ENCODE measurements at places on chromosomes 3 and 15.

DNA sequence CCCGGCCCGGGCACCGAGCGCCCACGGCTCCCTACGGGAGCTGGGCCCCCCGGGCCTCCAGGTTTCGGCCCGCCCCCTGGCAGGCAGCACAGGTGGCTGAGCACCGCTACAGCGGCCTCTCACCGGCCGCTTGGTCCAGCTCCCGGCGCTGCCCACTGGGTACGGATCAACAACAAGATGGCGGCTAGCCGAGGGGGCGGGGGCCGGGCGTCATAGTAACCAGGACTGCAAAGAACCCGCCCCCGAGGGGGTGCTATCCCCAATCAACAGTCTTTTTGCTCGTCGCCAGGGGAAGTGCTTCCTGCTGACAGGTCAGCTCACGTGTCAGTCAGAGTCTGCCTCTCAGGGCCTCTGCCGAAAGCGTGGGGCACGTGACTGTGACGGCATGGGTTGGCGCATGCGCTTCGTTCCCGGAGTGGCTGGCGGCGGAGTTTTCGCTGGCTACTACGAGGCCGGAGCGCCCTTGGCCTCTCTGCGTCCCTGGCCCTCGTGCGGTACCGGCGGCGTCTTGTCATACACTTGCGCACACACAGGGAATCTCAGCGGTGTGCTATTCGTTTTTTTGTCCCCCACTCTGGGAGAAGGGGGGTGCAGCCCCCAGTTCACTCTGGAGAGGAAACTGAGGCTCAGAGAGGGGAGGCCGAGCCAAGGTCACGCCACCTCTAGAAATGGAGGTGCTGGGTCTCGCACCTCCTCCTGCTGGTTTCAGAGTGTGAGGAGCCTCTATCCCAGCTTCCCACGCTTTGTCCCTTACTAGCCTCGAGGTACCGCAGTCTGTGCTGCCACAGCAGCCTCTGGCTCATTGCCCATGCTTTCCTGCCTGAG is at the start of gene IP6K1:
IP6K1 (minus strand) TSS at position 186 of the 825 bp plus-strand sequence. CDS start 38,502 bp downstream, outside the sequence.
- DNase-seq, result peak; percentile 99

- DNase-seq, result no peak
Measured at GRCh38 chr3:114404590-114404989, 110.8 kb downstream of the TIGIT start.

DNA sequence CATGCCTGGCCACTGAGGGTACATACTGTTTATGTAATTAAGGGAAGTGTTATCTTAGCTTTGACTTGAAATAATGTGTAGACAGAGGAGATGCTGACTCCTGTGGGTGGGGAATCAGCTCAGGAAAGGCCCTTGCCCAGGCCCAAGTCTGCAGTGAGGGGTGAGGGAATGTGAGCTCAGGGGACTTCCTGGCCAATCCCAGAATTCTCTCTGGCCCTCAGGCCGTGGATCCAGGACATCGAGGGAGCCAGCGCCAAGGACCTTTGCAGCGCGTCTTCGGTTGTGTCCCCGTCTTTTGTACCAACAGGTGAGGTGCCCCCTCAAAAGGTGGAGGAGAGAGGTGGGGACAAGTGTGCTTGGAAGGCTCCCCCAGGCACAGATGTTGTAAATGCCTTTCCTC is 6.4 kb downstream of the CIB1 start:
- DNase-seq, result no peak

DNA sequence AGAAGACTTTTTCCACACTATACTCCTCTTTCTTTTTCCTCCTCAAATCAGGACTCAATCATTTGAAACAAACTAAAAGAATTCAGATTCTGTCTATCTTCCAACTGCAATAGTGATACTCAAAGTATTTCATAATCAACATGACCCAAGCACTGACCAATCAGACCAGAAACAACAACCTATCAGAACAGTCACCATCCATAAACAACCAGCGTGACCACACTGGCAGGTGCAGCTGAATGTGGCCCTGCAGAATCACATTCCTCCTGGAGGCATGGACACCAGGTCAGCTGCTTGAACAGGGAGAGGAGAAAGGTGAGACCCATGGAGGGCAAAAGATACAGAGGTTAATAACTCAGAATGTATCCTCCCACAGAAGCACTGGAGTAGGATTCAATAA is 13.3 kb downstream of the HRG start:
- no peak for DNase-seq

DNA sequence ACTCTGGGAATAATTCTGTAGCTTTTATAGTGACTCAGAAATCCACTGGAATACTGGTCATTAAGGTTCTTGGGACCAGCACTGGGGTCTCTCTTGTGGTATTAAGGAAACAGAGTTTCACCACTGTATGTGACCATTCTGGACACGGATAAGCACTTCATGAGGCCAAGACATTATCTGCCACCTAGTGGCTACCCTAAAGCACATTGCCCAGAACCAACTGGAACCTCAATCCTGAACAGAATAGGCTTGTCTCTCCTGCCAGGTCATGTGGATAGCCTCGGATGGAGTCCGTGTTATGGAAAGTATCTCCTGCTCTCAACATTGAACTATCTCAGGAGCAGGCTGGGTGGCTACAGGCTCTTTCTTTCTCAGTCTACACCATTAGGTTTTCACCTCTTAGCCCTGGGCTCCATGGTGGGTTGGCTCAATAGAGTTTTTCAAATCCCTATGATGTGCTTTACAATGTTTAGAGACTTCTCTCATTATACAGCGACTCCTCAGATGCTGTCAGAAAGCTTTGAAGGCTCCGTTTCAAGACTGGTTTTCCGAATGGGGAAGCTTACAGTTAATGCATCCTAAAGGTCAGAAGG is 167.6 kb upstream of the ST8SIA2 start:
- no peak for DNase-seq

DNA sequence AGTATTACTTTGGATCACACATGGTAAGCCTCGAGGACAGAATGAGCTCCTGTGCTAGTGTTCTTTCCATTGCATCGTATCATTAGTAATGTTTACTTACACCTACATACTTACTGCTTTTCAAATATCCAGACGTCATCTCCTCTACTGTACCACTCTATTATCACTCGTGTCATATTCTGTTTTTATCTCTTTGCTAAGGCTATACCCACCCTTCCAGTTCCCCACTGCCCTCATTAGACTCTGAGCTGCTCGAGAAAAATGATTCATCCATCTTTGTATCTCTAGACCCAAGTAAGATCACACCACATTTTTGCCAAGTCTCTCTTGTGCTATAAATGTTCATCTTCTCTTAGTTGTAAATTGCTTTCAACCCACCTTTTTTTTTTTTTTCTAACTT is 245.7 kb downstream of the TIGIT start:
- DNase-seq, result no peak

DNA sequence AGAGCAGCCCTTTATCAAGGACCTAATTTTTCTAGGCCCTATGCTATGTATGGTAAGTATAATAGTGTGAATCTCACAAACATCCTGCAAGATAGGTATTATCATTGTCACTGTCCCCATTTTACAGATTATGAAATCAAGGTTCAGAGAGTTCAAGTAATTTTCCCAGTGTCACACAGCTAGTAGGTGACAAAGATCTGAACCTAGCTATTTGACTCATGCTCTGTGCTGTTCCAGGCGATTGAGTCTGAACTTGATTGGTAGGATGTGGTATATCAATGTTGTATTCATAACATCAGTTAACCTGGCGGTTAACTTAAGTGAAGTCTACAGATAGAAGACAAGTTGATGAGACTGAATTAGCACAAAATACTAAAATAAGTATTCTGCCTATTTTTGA is 229.9 kb downstream of the CHST2 start:
- DNase-seq, result no peak

- no peak for DNase-seq
Measured at GRCh38 chr3:16801223-16801622, 83.5 kb upstream of the PLCL2 start.

DNA sequence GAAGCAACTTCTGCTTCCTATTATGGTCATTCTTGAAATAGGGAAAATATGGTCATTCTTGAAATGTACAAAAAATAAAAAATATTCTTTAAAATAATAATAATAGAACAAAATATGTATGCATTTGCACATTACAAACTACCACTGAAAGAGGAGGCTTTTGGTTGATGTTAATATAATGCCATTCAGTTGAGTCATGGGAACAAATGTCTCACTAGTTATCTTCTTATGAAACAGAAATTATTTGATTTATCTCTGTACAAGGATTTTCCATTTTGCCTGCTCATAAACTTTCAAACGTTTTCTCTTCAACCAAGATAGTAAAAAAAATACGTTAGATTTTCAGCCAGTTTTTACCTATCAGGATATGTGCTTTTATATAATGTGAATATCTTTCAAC is 1662.7 kb downstream of the OTOL1 start:
- no peak for DNase-seq
